Effector CD4-positive, alpha-beta T cell (primary cell): ENCODE measurements at places on chromosomes 16 and 17.

DNA sequence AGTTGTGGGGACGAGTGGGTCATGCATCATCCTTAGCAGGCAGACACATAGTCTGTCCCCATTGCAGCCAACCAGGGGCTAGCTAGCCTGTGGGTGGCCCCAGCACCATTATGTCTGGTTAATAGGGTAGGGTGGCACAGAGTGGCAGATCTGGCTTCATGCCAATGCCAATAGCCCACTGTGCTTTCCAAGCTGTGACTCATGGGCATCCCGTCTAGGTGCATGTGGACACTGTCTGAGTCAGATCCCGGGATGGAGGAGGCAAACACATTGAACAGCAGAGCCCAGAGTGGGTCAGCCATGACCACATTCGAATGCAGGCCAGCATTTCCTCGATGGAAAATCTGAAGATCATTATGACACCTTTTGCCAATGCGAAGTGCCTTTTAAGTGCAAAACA, 2.5 kb downstream of the HS3ST2 start:
- DNase-seq = no peak

DNA sequence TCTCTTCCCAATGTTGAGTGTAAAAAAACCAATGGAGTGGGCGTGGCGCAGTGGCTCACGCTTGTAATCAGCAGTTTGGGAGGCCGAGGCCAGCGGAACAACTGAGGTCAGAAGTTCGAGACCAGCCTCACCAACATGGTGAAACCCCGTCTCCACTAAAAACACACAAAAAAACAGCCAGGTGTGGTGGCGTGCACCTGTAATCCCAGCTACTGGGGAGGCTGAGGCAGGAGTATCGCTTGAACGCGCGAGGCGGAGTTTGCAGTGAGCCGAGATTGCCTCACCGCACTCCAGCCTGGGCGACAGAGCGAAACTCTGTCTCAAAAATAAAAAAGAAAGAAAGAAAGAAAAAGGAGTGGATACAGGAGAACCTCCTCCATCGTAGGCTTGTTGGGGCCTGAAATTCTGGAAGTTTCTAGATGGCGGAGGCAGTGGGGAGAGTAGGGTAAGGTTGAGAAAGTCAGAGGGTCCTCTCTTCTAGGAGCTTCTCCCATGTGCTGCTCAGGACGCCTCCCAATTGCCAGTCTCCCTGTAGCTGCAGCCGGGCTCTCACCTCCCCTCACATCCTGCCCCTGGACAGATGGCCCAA, 709 bp upstream of the ZNF764 start:
- no peak for DNase-seq

GRCh38 chr17:63910096-63910495, 962 bp downstream of the CSHL1 start:
- DNase-seq = no peak

DNA sequence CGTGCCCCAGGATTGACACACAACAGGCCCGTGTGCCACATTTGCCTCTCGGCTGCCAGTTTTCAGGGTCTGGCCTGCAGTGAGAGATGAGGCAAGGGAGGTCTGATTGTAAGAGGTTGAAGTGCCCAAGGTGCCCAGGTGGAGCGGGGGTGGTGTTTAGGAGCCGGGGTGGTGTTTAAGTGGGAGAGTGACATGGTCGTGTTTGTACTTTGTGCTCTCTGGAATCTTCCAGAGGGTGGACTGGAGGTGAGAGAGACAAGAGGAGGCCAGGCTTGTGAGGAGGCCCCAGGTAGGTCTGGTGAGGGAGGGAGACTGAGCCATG, 10.5 kb downstream of the SLC5A10 start:
- no peak for DNase-seq

GRCh38 chr16:67977469-67978227, 2.7 kb downstream of the DPEP3 start:
- no peak for DNase-seq

GRCh38 chr17:56465886-56466285, 127.6 kb upstream of the NOG start:
- no peak for DNase-seq

DNA sequence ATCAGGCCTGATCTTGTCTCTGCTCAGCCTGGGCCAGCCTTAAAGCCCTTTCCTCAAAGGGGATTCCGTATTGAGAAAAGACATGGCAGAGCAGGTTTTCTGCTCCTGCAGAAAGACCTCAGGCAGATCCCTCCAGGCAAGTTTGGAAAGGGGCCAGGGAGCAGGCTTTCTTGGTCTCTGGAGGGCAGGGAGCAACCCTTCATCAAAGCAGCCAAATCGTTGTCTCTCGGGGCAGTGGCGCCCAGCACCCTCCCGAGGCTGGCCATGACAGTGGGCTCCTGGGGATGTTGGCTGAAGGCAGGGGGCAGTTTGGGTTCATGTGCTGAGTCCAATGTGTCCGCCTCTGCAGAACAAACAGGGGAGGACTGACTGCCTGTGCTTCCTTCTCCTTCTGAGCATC, 168.4 kb upstream of the WSCD1 start:
- no peak for DNase-seq

DNA sequence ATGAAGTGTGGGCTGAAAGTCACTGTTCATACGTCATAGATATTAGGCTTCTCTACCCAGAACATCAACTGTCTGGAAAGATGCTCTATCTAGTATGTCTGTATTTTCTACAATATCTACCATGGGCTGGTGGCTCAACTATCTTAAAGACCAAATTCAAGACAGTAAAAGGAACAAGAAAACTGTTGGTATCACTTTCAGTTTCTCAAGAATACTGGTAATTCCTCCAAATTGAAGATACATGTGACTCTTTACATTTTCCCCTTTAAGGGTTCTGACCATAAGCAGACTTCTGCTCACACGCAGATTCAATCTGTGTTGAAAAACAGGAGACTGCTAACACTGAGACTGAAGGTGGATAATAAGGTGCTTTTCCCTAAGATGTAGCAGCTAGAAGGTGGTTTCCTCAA, 24.2 kb downstream of the XPO6 start:
- DNase-seq = no peak

GRCh38 chr17:10631048-10631700, 25.9 kb downstream of the MYH3 start:
- no peak for DNase-seq

GRCh38 chr17:58186591-58186990, 5.9 kb upstream of the EPX start:
- DNase-seq = no peak

GRCh38 chr17:39699818-39700147, at the start of gene ERBB2:
Gene ERBB2, plus strand, starts transcription at chr17:39700064. Its CDS starts 175 bp downstream, at chr17:39700239.
- no peak for DNase-seq

GRCh38 chr16:73036074-73036826, 11.7 kb downstream of the ZFHX3 start:
- DNase-seq = no peak

DNA sequence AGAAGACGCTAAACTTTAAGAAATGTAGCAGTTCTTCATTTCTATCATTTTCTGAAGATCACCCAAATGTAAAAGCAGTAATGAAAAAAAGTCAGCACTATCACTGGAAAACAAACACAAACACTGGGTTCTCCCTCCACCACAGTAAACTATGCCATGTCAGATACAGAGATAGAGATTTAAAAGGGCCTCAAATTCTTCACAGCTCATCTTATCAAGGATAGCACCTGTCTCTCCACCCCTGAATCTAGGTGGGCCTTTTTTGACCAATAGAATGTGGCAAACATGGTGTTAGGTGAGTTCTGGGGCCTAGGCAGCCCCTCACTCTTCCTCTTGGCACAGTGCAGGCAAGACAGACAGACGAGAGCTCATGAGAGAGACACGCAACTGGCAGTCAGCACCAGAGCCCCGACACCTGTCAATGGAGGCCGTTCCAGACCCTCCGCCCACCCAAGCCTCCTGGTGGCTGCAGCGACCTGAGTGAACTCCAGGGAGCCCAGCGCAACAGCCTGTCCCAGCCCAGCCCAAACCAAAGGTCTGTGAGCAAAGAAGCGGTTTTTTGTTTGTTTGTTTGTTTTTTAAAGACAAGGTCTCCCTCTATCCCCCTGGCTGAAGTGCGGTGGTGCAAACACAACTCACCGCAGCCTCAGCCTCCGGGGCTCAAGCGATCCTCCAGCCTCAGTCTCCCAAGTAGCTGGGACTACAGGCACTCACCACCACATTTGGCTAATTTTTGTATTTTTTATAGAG, 79.8 kb downstream of the TBC1D16 start:
- no peak for DNase-seq
